Osteocyte (in vitro differentiated cells): ENCODE measurements at places on chromosomes 11 and 22.

DNA sequence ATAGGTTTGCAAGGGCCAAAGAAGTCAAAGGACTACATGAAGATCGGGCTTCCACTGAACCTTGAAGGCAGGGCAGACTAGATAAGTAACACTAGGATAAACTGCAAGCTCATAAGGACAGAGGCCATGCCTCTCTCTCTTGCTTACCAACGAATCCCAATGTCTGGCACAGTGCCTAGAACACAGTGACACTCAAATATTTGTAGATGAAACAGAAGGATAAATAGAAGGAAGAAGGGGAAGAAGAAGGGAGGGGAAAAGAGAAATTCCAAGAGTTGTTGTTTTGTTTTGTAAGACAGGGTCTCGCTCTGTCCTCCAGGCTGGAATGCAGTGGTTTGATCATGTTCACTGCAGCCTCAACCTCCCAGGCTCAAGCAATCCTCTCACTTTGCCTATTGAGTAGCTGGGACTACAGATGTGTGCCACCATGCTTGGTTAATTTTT, 26.9 kb downstream of the SIK3 start:
- H3K36me3 ChIP-seq = no peaks in the 10 kb centered on the region
- DNase-seq = no peak
- peak overlapping the region; percentile 50 for H3K4me3 ChIP-seq
- peak overlapping the region; percentile 76 for H3K27ac ChIP-seq

GRCh38 chr11:77136074-77136473, 8.0 kb downstream of the MYO7A start:
- no peaks in the 10 kb centered on the region for H3K36me3 ChIP-seq
- DNase-seq = no peak
- peaks cover 18% of the 10 kb centered on the region for H3K4me1 ChIP-seq
- no peak overlapping the region for H3K27ac ChIP-seq

DNA sequence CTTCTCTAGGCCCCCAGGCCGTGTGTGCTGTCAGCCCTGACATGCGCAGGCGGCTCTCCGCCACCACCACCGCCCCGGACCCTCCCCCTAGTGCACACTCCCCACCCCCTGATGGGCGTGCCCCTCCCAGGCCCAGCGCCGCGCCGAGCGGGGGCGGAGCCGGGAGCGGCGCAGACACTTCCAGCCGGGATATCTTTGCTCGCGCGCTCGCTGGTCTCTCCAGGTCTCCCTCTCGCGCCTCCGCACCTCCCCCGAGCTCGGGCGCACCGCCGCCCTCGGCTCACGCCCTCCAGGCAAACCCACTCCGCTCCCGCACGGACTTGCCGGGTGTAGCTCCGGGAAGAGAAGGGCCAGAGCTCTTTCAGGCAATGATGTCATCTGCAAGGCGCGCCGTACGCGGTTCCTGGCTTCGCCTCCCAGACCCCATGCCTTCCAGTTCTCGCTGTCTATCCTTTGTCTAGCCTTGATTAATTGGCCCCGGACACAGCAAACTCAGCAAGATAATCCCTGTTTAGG, at the start of gene SCN3B:
Gene SCN3B (minus strand): TSS at position 59 of the 516 bp plus-strand sequence. CDS start 823 bp downstream, outside the sequence.
- H3K4me1 ChIP-seq = peaks cover 11% of the 10 kb centered on the region
- H3K36me3 ChIP-seq = no peaks in the 10 kb centered on the region
- H3K4me3 ChIP-seq = peak within 1 kb of the TSS; percentile 73
- DNase-seq = peak; percentile 85

GRCh38 chr11:39363571-39363970, 2095.9 kb downstream of the LRRC4C start:
- H3K4me3 ChIP-seq = no peak overlapping the region
- no peak for DNase-seq
- H3K27ac ChIP-seq = no peak overlapping the region

- peaks cover 13% of the 10 kb centered on the region for H3K4me1 ChIP-seq
- peaks cover 59% of the 10 kb centered on the region for H3K36me3 ChIP-seq
- no peak for DNase-seq
- no peak overlapping the region for H3K27ac ChIP-seq
- no peak overlapping the region for H3K4me3 ChIP-seq
- no peaks in the 10 kb centered on the region for H3K27me3 ChIP-seq
Observed at GRCh38 chr11:129865701-129866100, 29.7 kb downstream of the NFRKB start.

GRCh38 chr11:88402192-88402715, 64.7 kb upstream of the CTSC start:
- H3K4me1 ChIP-seq = peaks cover 48% of the 10 kb centered on the region
- peaks cover 4% of the 10 kb centered on the region for H3K27me3 ChIP-seq
- no peaks in the 10 kb centered on the region for H3K36me3 ChIP-seq
- H3K4me3 ChIP-seq = peak overlapping the region; percentile 26

GRCh38 chr11:78737891-78738290, 163.2 kb upstream of the NARS2 start:
- H3K4me1 ChIP-seq = no peaks in the 10 kb centered on the region
- no peaks in the 10 kb centered on the region for H3K27me3 ChIP-seq
- H3K27ac ChIP-seq = no peak overlapping the region
- DNase-seq = no peak
- peaks cover 24% of the 10 kb centered on the region for H3K36me3 ChIP-seq

- peaks cover 21% of the 10 kb centered on the region for H3K27me3 ChIP-seq
- H3K4me1 ChIP-seq = no peaks in the 10 kb centered on the region
- H3K36me3 ChIP-seq = no peaks in the 10 kb centered on the region
- H3K4me3 ChIP-seq = no peak overlapping the region
- DNase-seq = no peak
- no peak overlapping the region for H3K27ac ChIP-seq
Observed at GRCh38 chr11:111417011-111417765, 38.1 kb upstream of the POU2AF1 start.

DNA sequence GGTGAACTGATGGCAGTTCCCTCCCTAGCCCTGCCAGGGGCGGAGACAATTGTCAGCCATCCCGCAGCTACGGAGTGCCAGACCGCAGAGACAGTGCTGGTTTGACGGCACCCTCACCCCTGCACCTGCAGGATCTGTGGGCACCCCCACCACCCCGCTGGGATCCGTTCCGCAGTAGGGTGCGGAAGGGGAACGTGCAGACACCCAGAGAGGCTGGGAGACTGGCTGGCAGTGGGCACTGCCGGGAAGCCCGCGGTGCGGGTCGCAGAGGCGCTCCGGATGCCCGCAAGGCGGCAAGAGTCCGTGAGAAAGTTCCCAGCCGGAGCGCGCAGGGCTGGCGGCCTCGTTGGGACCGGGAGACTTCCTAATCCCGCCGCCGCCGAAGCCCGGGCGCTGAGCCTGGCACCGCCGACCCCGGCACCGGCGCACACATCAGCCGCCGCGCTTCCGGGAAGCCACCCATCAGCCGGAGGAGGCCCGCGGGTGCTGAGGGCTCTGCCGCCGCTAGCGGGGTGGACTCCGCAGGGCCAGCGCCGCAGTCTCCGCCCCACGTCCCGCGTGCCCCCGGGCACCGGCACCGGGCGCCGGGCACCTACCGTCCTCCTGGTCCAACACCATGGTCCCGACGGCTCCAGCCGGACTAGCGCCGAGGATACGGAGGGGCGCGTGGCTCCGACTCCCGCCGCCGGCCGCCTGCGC, 4.3 kb upstream of the LMO1 start:
- no peak overlapping the region for H3K27ac ChIP-seq
- H3K4me1 ChIP-seq = peaks cover 7% of the 10 kb centered on the region
- H3K4me3 ChIP-seq = no peak overlapping the region
- H3K36me3 ChIP-seq = no peaks in the 10 kb centered on the region

GRCh38 chr11:77468527-77468926, 5.4 kb downstream of the PAK1 start:
- H3K4me3 ChIP-seq = no peak overlapping the region
- no peak for DNase-seq
- H3K27me3 ChIP-seq = peaks cover 69% of the 10 kb centered on the region
- no peaks in the 10 kb centered on the region for H3K36me3 ChIP-seq
- no peak overlapping the region for H3K27ac ChIP-seq
- peaks cover 5% of the 10 kb centered on the region for H3K4me1 ChIP-seq

GRCh38 chr11:110908401-110909105, 196.3 kb upstream of the ARHGAP20 start:
- H3K4me1 ChIP-seq = peaks cover 9% of the 10 kb centered on the region
- H3K27ac ChIP-seq = no peak overlapping the region
- H3K27me3 ChIP-seq = peaks cover 10% of the 10 kb centered on the region
- no peak for DNase-seq
- no peaks in the 10 kb centered on the region for H3K36me3 ChIP-seq

DNA sequence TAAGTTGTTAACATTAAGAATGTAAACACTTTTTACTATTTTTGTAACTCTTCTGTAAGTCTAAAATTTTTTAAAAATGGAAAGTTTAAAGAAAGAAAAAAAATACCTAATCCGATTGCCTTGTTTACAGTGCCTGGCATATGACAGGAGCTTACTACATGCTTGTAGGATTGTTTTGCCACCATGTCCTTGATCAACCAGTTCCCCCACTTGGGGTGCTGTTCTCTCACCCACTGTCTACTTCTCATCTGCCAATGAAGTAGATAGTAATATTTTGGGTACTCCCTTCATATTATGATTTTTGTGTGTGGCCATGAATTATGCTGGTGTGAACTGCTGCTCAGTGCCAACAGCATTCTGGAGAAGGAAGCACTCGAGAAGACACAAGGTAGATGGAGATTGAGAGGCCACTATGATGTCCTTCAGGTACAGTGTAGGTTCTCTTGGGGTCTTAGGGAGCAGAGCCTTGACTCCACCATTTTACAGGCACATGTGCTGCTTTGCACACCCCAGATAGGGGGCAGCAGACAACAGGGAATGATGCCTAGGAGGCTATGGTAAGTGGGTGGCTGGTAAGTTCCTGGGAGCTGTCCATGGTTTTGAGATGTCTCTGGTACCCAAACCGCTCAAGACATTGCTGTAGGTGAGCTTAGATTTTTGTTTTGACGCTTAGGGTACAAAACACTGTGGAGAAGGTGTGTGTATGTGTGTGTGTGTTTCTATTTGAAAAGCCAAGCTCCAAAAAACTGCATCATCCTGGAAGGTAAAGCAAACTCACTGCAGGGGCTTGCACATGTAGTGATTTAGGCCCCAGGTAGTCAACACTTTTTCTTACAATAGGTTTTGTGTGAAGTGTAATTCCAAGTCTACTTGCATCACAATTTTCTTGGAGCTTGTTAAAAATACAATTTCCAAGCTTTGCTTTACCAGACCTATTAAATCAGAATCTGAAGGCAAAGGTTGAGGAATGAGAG, 494.5 kb upstream of the LARGE1 start:
- no peaks in the 10 kb centered on the region for H3K27me3 ChIP-seq
- H3K27ac ChIP-seq = no peak overlapping the region
- H3K36me3 ChIP-seq = no peaks in the 10 kb centered on the region

- H3K4me3 ChIP-seq = no peak overlapping the region
- H3K36me3 ChIP-seq = no peaks in the 10 kb centered on the region
- no peaks in the 10 kb centered on the region for H3K27me3 ChIP-seq
Observed at GRCh38 chr11:45258982-45259530, 27.1 kb downstream of the SYT13 start.

GRCh38 chr22:41001722-41002122, 50.5 kb downstream of the RBX1 start:
- H3K4me1 ChIP-seq = no peaks in the 10 kb centered on the region
- DNase-seq = no peak
- peaks cover 2% of the 10 kb centered on the region for H3K27me3 ChIP-seq
- H3K4me3 ChIP-seq = no peak overlapping the region
- no peak overlapping the region for H3K27ac ChIP-seq
- H3K36me3 ChIP-seq = no peaks in the 10 kb centered on the region

DNA sequence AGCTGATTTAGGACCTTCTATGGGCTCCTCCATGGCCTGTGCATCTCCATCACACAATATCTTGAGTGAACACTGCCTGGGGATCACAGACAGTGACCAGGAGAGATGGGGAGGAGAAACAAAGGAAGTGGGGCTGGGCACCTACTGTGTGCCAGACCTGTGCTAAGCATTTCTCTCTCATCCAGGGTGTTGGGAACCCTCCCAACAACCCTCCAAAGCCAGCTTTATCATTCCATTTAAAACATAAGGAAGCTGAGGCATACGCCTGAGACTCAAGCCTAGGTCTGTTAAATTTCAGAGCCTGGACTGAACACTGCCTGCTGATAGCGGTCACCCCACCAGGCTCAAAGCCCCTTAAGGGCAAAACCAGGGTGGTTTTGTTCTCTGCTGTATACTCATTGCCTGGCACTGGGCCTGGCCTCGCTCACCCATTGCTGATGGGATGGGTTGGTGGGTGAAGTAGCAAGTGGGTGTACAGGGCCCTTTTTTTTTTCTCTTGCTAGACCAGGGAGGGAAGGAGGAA, 130.1 kb downstream of the MN1 start:
- H3K4me3 ChIP-seq = no peak overlapping the region
- H3K4me1 ChIP-seq = peaks cover 48% of the 10 kb centered on the region
- DNase-seq = no peak
- H3K27me3 ChIP-seq = no peaks in the 10 kb centered on the region

DNA sequence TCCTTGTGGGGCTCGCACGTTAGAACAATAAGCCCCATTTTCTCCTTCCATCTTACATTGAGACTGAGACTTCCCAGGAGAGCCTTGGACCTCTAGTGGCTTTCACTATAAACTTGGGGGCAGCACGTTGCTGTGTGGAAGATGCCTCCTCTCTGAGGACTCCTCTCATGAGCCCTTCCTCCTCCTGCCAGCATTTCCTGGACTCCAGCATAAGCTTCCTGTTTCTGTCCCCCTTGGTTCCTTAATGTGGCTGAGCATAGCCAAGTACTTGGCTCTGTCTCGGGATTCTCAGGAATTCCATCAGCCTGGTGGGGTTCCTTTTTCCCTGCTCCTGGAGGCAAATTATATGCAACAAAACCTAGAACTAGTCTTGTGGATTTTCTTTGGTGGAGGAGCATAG, 38.8 kb upstream of the UBASH3B start:
- no peaks in the 10 kb centered on the region for H3K36me3 ChIP-seq
- H3K27me3 ChIP-seq = peaks cover 19% of the 10 kb centered on the region
- no peak overlapping the region for H3K4me3 ChIP-seq
- no peaks in the 10 kb centered on the region for H3K4me1 ChIP-seq

DNA sequence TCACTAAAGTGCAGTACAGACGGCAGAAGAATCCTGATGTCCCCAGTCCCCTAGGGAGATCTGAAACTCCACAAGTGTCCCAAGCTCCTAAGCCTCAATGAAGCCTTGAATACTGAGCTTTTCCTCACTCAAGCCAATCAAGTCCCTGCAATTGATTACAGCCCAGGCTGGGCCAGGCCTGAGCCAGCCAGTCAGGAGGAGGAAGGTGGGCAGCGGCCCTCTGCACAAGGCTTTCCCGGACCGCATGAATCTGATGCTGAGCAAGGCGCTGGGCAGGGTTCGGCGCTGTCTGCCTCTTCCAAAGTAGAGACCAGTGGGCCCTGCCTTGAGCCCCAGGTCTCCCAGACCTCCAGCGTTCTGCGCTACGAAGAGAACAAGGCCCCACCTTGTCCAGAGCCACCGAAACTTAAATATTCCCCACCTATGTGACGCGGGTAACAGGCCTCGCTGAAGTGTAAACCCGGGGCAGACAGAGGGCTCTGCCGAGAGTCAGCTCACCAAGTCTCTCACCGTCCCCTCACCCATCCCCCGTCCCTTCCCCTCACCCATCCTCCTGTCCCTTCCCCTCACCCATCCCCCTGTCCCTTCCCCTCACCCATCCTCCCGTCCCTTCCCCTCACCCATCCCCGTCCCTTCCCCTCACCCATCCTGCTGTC, 63.2 kb downstream of the SCUBE1 start:
- peaks cover 29% of the 10 kb centered on the region for H3K27me3 ChIP-seq
- H3K27ac ChIP-seq = no peak overlapping the region
- DNase-seq = no peak
- H3K4me1 ChIP-seq = peaks cover 3% of the 10 kb centered on the region
- H3K4me3 ChIP-seq = no peak overlapping the region
